ENCODE measurements at places on chromosomes 2 and 18. TPM values are rescaled to one million over a fixed set of nuclear protein-coding genes. Genes with fewer than 3 reads are reported as not detected.

DNA sequence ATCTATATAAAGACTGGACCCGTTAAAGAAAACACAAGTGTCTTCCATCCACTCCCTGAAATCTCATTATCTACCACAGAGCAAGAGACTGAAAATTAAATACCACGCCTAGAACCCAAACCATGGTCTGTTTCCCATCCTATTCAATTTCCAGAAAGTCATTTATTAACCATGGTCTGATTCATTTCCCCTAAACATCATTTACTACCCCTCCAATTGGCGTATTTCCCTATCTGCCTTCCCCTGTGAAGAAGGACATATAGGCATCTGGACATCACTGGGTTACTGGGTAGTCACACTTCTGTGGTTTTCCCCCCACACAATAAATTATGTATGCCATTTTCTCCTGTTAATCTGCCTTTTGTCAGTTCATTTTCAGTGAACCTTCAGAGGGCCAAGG is 30.8 kb downstream of the CCDC93 start:
- no peak for DNase-seq
- no peak overlapping the region for H3K4me3 ChIP-seq
- H3K27me3 ChIP-seq, result no peaks in the 10 kb centered on the region
- no peak overlapping the region for H3K27ac ChIP-seq
- no peaks in the 10 kb centered on the region for H3K4me1 ChIP-seq

- H3K4me3 ChIP-seq, result no peak overlapping the region
- H3K4me1 ChIP-seq, result peaks cover 16% of the 10 kb centered on the region
- H3K27ac ChIP-seq, result no peak overlapping the region
- no peaks in the 10 kb centered on the region for H3K27me3 ChIP-seq
- peaks cover 5% of the 10 kb centered on the region for H3K36me3 ChIP-seq
Observed at GRCh38 chr2:26251893-26252292, 7.2 kb downstream of the HADHB start.

Gene MBD2
- total RNA-seq, result 102 TPM

- H3K4me1 ChIP-seq, result no peaks in the 10 kb centered on the region
- no peaks in the 10 kb centered on the region for H3K36me3 ChIP-seq
- no peak for DNase-seq
- no peak overlapping the region for H3K4me3 ChIP-seq
- no peak overlapping the region for H3K27ac ChIP-seq
Observed at GRCh38 chr2:18741895-18742732, 152.7 kb upstream of the NT5C1B start.

Gene KANSL1L
- 4.8 TPM for total RNA-seq

DNA sequence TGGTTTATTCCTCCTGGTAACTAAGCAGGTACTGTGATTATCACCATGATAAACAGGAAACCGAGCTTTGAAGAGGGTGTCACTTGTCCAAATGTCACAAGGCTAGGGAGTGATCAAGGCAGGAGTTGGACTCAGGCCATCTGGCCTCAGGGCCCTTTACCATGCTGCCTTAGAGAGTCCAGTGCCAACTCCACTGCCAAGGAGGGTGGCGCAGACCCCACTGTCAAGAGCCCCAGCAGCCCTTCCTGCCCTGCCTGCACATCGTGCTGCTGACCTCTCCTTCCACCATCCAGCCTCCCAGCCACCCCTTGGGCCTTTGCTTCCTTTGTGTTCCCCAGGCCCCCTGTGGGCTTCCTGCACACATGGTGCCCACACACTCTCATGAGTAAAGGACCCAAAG is 48.3 kb downstream of the TNS1 start:
- DNase-seq, result no peak
- H3K4me3 ChIP-seq, result no peak overlapping the region
- H3K4me1 ChIP-seq, result no peaks in the 10 kb centered on the region
- H3K27me3 ChIP-seq, result peaks cover 2% of the 10 kb centered on the region
- no peaks in the 10 kb centered on the region for H3K36me3 ChIP-seq

- H3K4me3 ChIP-seq, result no peak overlapping the region
- peak; percentile 8 for DNase-seq
- no peaks in the 10 kb centered on the region for H3K4me1 ChIP-seq
Observed at GRCh38 chr18:9516437-9517064, 41.2 kb downstream of the RALBP1 start.

GRCh38 chr2:220811115-220811514 is 761.0 kb downstream of the EPHA4 start:
- no peak for DNase-seq
- no peak overlapping the region for H3K4me3 ChIP-seq
- no peaks in the 10 kb centered on the region for H3K36me3 ChIP-seq
- H3K27ac ChIP-seq, result no peak overlapping the region
- H3K4me1 ChIP-seq, result no peaks in the 10 kb centered on the region

Gene RND3
- not detected for total RNA-seq

DNA sequence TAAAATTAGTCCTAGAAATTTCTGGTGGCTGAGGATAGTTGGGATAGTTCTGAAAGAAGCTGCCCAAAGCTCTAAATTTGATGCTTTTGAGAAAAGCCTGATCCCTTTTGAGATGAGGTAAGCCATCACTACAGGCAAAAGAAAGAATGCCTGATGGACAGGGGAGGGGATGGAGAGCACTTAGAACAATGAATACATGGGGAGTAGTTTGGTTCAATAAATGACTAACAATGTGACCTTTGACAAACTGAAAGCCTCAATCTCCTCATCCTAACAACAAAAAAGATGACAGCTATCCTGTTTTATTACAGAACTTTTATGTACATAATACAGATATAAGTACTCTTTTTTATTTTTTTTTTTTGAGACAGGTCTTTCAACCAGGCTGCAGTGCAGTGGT is 42.7 kb downstream of the GFPT1 start:
- no peak for DNase-seq
- H3K4me1 ChIP-seq, result peaks cover 15% of the 10 kb centered on the region
- H3K36me3 ChIP-seq, result peaks cover 29% of the 10 kb centered on the region
- no peaks in the 10 kb centered on the region for H3K27me3 ChIP-seq

GRCh38 chr18:37383036-37383785 is 182.4 kb downstream of the CELF4 start:
- H3K4me1 ChIP-seq, result no peaks in the 10 kb centered on the region
- H3K27me3 ChIP-seq, result peaks cover 5% of the 10 kb centered on the region

DNA sequence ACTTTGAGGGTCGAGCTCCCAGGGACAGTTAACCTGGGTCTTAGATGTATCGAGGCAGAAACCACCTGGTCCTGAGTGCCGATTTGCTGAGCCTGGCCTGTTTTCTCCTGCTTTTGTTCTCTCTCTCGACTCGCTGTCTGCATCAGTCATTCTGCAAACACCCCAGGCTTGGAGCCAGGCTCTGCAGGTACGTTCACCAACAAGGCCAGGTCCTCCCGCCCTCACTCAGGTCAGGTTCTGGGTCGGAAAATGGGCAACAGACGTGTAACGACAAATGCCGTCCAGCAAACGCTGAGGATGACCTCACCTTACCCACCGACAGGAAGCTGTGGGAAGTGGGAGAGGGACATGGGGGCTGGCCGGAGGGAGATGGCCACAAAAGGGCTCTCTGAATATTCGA is 57.7 kb upstream of the PXDN start:
- DNase-seq, result no peak
- H3K36me3 ChIP-seq, result no peaks in the 10 kb centered on the region
- no peak overlapping the region for H3K4me3 ChIP-seq
- no peaks in the 10 kb centered on the region for H3K27me3 ChIP-seq
- H3K4me1 ChIP-seq, result no peaks in the 10 kb centered on the region
- H3K27ac ChIP-seq, result no peak overlapping the region

Measured in activated naive CD4-positive, alpha-beta T cell treated with anti-CD3 and anti-CD28 coated beads for 36 hours (primary cell).